ENCODE measurements at places on chromosomes 6 and 20. TPM values are rescaled to one million over a fixed set of nuclear protein-coding genes. Genes with fewer than 3 reads are reported as not detected.

- no peak for DNase-seq
- H3K36me3 ChIP-seq, result peaks cover 50% of the 10 kb centered on the region
- H3K27me3 ChIP-seq, result no peaks in the 10 kb centered on the region
- H3K27ac ChIP-seq, result no peak overlapping the region
These were observed 7.2 kb upstream of the VWA7 start for GRCh38 chr6:31784098-31784925.

GRCh38 chr6:73079978-73080377 is 145.3 kb downstream of the KHDC1L start:
- H3K4me3 ChIP-seq, result no peak overlapping the region
- no peaks in the 10 kb centered on the region for H3K27me3 ChIP-seq
- no peak for DNase-seq
- no peaks in the 10 kb centered on the region for H3K36me3 ChIP-seq
- H3K4me1 ChIP-seq, result no peaks in the 10 kb centered on the region

DNA sequence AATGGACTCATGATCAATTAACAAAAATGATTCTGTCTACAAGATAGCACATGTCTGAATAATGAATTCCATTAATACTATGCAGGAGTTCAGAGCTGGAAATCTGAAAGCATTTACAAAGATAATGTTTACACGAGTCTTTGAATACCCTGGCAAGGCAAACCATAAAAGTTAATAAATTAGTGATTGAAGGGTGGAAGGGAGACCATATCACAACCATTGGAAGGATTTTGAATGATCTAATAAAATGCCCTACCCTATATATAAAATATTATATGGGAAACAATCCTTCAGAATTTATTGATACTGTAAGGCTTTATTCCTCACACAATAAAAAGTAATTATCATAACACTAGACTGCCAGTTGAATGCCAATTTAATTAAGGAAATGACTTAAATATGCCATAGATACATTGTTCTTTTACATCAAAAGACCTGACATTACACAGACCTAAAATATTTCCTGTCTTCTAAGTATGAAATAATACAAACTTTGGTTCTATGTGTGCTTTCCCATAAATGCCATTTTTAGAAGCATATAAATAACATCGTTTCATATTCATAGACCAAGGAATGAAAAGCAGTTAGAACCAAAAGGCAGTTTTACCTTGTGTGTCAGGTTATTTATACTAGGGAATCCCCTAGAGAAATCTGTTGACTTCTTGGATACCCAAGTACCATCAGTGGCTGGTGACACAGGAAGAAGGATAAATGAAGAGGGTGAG is 249.2 kb upstream of the MARCKS start:
- H3K4me3 ChIP-seq, result no peak overlapping the region
- no peak for DNase-seq

- no peaks in the 10 kb centered on the region for H3K36me3 ChIP-seq
- no peak overlapping the region for H3K27ac ChIP-seq
- DNase-seq, result no peak
- peaks cover 7% of the 10 kb centered on the region for H3K4me1 ChIP-seq
- H3K27me3 ChIP-seq, result no peaks in the 10 kb centered on the region
These were observed 57.3 kb upstream of the EDN1 start for GRCh38 chr6:12232821-12233220.

DNA sequence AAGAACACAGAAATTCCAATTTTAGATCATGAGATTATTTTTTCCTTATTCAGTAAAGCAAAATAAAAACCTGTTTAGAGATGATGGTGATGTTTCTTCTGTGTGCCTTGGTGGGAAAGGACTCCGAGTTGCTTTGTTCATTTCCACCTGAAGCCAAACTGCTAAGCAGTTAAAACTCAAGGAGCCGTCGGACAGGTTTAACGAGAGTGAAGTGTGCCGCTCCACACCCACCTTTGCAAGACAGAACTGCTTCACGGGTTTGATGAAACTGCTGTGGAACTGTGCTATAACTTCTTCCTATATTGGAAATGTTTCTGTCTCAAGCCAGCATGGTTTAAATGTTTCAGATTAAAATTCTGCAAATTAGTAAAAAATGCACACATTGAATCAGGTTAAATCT is 9.2 kb upstream of the DSP start:
- DNase-seq, result no peak
- H3K27me3 ChIP-seq, result no peaks in the 10 kb centered on the region
- H3K4me1 ChIP-seq, result no peaks in the 10 kb centered on the region
- no peak overlapping the region for H3K4me3 ChIP-seq
- no peak overlapping the region for H3K27ac ChIP-seq
- H3K36me3 ChIP-seq, result no peaks in the 10 kb centered on the region

DNA sequence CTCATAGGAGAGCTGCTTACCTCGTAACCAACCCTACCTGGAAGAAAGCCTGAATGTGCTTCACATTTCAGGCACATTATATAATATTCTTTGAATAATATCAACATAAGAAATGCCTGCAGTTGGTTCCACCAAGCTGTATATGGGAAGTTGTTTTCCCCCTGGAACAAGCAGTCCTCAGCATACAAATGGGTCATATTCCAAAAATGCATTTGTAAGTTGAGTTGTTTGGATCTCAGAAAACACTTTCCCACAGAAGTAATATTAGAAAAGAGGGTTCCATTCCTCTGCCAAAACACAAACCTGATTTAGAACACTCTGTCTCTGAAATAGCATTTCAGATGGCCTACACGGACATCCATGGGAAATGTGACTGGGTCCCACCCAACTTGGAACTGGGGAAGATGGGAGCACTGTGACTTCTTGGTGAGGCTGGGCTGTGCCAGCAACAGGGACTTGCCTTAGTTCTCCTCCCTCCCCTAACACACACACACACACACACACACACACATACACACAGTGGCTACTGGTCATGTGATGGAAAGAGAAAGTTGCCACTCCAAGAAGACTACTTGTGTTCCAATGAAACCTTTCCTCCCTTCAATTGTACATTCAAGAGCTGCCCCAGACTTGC is 11.4 kb upstream of the RCAN2 start:
- H3K27me3 ChIP-seq, result no peaks in the 10 kb centered on the region
- no peak overlapping the region for H3K4me3 ChIP-seq
- peaks cover 15% of the 10 kb centered on the region for H3K4me1 ChIP-seq
- no peaks in the 10 kb centered on the region for H3K36me3 ChIP-seq

DNA sequence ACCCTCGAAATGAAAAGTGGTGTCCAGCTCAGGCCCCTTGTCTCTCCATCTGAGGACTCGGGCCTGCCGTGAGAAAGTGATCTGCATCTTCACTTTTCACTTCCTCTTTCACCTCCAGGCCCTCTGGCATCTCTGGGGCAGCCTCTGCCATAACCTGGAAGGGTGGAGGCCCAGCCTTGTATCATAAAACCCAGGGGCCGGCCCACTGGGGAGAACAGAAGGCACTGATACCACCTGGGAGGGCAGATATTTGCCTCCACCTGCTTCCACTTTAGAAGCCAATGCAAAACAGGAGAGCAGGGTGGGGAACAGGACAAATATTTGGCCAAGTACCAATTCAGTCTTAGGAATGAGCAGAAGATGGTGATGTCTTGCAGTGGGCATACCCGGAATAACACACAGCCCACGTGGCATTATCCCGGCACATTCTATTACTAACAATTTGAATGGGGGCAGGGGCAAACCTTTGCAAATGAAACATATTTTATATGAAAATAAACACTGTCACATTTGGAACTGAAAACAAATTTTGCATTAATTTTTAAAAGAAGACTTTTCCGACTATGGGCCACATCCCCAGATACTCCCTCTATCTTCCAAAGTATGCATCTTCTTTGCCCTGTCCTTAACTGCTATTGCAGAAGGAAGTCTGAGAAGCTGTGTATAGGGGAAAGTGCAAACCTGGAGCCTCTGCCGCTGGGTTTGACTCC is 69.2 kb upstream of the TBC1D7 start:
- no peak overlapping the region for H3K27ac ChIP-seq
- no peak for DNase-seq
- H3K36me3 ChIP-seq, result no peaks in the 10 kb centered on the region
- H3K27me3 ChIP-seq, result no peaks in the 10 kb centered on the region

DNA sequence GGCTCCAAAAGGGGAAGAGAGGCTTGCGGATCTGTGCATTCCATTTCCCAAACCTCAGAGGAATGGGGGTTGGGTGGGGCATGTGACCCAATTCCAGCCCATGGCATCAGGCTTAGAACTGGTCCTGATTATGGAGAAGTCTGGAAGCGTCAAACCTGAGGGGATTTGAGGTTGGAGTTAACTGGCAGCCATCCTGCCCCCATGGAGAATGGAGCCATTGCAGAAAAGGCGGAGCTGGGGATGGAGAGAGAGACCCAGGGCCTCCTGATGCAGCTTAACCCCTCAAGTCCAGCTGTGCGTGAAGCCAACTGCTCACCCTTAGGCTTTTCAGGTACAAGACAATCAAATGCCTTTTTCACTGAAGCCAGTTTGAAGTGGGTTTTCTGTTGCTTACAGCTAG is 9.9 kb upstream of the SDCBP2 start:
- H3K4me1 ChIP-seq, result peaks cover 12% of the 10 kb centered on the region
- H3K4me3 ChIP-seq, result no peak overlapping the region
- H3K36me3 ChIP-seq, result no peaks in the 10 kb centered on the region
- no peak for DNase-seq
- H3K27me3 ChIP-seq, result no peaks in the 10 kb centered on the region

DNA sequence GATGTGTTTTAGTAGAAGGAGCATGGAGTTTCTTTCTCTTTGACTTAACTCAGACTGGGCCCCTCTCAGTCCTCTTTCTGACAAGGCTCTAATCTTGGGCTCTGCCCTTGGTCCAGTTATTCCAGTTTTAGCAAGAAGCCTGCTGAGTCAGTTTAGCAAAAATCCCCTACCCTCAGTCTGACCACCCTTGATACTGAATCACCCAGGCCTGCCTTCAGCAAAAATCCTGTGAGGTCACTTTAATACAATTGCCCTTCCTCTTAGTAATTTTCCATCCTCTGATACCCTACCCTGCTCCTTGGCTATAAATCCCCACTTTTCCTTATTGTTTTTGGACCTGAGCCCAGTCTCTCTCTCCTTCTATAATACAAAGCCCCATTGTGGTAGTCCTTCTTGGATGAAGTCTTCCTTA is 326.7 kb upstream of the NOX3 start:
- no peak for DNase-seq
- H3K36me3 ChIP-seq, result no peaks in the 10 kb centered on the region
- H3K4me1 ChIP-seq, result peaks cover 14% of the 10 kb centered on the region
- no peaks in the 10 kb centered on the region for H3K27me3 ChIP-seq

GRCh38 chr6:4487538-4487937 is 288.7 kb upstream of the CDYL start:
- H3K36me3 ChIP-seq, result no peaks in the 10 kb centered on the region
- H3K27ac ChIP-seq, result no peak overlapping the region
- no peak overlapping the region for H3K4me3 ChIP-seq
- no peaks in the 10 kb centered on the region for H3K4me1 ChIP-seq
- no peaks in the 10 kb centered on the region for H3K27me3 ChIP-seq

GRCh38 chr6:88380618-88381288 is 214.6 kb upstream of the CNR1 start:
- DNase-seq, result no peak
- peak overlapping the region; percentile 15 for H3K4me3 ChIP-seq
- H3K27ac ChIP-seq, result peak overlapping the region; percentile 64
- peaks cover 31% of the 10 kb centered on the region for H3K4me1 ChIP-seq
- H3K36me3 ChIP-seq, result no peaks in the 10 kb centered on the region
- no peaks in the 10 kb centered on the region for H3K27me3 ChIP-seq

GRCh38 chr6:68947721-68948120 is 312.6 kb downstream of the ADGRB3 start:
- no peak overlapping the region for H3K27ac ChIP-seq
- H3K4me3 ChIP-seq, result no peak overlapping the region
- no peaks in the 10 kb centered on the region for H3K36me3 ChIP-seq
- H3K27me3 ChIP-seq, result no peaks in the 10 kb centered on the region

- no peaks in the 10 kb centered on the region for H3K4me1 ChIP-seq
- H3K4me3 ChIP-seq, result no peak overlapping the region
- H3K27ac ChIP-seq, result no peak overlapping the region
- no peaks in the 10 kb centered on the region for H3K27me3 ChIP-seq
- DNase-seq, result no peak
These were observed 135.5 kb upstream of the PLCB4 start for GRCh38 chr20:8933381-8933807.

- no peaks in the 10 kb centered on the region for H3K4me1 ChIP-seq
- DNase-seq, result no peak
- H3K36me3 ChIP-seq, result no peaks in the 10 kb centered on the region
- no peak overlapping the region for H3K4me3 ChIP-seq
- no peak overlapping the region for H3K27ac ChIP-seq
- no peaks in the 10 kb centered on the region for H3K27me3 ChIP-seq
These were observed 146.7 kb downstream of the PLCB4 start for GRCh38 chr20:9215539-9215938.

DNA sequence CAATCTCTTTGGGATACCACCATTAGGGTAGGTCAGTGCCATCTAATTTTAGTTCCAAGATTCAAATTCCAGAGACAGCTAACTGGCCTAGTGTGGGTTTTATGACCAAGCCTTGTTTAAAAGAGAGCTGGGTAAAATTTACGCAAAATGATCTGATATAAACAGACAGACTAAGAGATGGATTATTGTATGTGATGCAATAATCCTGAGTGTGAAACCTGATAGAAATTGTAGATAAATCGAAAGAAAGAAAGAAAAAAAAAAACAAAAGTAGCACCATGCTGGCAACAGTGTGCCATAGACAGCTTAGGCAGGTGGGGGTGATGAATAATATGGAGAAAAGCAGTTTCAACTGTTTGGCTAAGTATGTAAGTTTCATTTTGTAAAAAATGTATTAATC is 2.9 kb downstream of the ZNF184 start:
- no peak for DNase-seq
- H3K36me3 ChIP-seq, result peaks cover 10% of the 10 kb centered on the region
- H3K4me3 ChIP-seq, result no peak overlapping the region
- peaks cover 23% of the 10 kb centered on the region for H3K4me1 ChIP-seq

DNA sequence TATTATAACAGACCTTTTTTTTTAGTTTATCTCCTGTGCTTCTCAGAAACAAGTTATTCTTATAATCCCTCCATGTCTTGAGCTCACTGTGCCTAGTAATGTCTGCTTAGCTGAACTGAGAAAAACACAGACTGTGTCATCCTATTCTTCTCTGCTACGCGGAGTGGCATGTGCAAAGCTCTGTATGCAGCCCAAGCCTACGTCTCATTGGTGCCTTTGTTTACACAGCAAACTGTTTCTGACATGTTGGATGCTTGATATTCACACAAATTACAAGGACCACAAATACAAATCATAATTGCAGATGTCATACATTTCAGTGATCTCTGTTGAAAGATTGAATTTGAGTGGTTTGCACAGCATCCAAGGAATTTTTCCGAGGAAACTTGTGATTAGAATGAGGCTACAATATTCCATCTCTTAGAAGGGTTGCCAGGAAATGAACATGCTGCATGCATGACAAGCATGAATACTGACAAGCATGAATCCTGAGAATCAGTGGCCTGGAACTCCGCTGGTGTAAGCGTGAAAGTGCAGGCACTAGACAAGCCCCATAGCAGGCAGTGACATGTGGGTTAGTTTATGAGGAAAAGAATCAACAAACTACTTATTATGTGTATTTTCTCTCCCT is 128.4 kb upstream of the SGK1 start:
- no peak for DNase-seq
- no peaks in the 10 kb centered on the region for H3K36me3 ChIP-seq
- H3K4me1 ChIP-seq, result peaks cover 4% of the 10 kb centered on the region
- no peak overlapping the region for H3K4me3 ChIP-seq
- H3K27me3 ChIP-seq, result no peaks in the 10 kb centered on the region

GRCh38 chr6:137676888-137677287 is 182.7 kb upstream of the OLIG3 start:
- no peak overlapping the region for H3K4me3 ChIP-seq
- no peaks in the 10 kb centered on the region for H3K36me3 ChIP-seq
- no peaks in the 10 kb centered on the region for H3K27me3 ChIP-seq

CCN5 gene
- total RNA-seq, result 652 TPM

C2 gene
- 40.2 TPM for total RNA-seq

SLCO4A1 gene
- 22.1 TPM for total RNA-seq

ALDH5A1 gene
- 6.2 TPM for total RNA-seq

CLIC1 gene
- 222 TPM for total RNA-seq

CRISP3 gene
- not detected for total RNA-seq

All from thoracic aorta (tissue), 2 donors.